NCI-H460 (cell line): ENCODE measurements at places on chromosomes 3 and 15.

DNA sequence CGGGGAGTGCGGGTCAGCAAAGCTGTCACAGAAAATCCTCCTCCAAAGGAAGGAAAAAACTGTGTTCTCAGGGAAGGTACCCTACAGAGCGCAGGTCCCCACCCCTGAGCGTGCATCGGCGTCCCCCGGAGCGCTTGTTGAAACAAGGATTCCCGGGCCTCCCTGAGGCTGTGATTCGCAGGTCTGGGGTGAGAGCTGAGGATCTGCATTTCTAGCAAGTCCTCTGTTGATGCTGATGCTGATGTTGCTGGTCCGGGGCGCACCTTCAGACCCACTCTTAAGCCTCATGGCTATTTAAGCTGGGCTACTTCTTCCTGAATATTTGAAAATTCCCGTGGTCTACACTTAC is 226.2 kb upstream of the IGF1R start:
- DNase-seq: no peak

DNA sequence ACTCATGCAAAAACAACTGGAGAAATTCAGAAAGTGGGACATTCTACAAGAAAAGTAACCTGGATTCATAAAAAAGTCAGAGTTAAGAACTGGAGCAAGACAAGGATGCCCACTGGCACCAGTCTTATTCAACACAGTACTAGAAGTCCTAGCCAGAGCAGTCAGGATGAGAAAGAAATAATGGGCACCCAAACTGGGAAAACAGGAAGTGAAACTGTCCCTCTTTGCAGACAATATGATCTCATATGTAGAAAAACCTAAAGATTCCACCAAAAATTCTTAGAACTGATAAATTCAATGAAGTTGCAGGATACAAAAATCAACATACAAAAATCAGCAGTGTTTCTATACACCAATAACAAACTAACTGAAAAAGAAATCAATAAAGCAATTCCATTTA is 37.4 kb downstream of the TXNRD3 start:
- no peak for DNase-seq

GRCh38 chr3:31432897-31433678 is 99.6 kb upstream of the STT3B start:
- DNase-seq: no peak

- DNase-seq: no peak
Observed at GRCh38 chr15:67385971-67386370, 131.4 kb downstream of the IQCH start.

GRCh38 chr15:31349233-31350141 is 22.9 kb downstream of the KLF13 start:
- DNase-seq: no peak

DNA sequence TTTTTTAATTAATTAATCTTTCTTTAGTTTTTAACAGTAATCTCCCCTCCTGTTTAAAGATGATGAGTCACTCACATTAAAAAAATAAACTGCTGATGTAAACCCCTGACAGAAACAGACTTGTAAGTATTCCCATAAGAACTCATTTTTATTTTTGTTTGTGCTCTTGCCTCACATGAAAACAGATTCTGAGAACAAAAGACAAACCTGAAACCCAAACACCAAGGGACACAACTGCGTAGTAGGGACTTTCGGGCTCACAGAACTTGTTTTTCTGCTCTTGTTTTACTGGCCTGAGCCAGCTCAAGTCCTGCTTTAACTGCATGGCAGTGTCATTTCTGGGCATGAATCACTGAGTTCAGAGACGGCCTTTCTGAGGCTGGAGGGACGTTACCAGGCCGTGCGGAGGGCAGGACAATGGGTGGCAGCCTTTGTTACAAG is 600.8 kb downstream of the FOXP1 start:
- peak; percentile 67 for DNase-seq

- DNase-seq: no peak
Observed at GRCh38 chr15:22866079-22866478, 27.6 kb downstream of the NIPA2 start.

GRCh38 chr3:123813876-123814275 is 70.3 kb downstream of the MYLK start:
- no peak for DNase-seq

- no peak for DNase-seq
Observed at GRCh38 chr3:42500091-42500490, 2.4 kb upstream of the VIPR1 start.

DNA sequence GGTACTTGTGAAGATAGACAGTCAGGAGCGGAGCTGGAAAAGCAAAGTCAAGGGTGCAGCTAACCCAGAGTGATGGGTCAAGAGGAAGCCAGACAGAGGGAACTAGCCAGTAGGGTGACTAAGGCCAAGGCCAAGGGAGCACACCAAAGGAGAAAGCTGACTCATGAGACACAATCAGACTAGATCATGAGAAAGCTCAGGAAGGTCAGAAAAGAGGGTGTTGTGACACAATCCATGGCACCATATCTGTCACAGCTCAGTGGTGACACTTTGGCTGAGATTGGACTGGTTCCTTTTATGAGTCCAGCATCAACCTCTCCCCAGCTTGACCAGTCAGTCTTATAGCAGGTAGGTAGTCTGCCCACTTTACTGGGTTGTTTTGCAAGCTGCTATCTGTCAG is 22.2 kb downstream of the P2RY1 start:
- DNase-seq: no peak

GRCh38 chr15:92582206-92582605 is 73.4 kb downstream of the FAM174B start:
- no peak for DNase-seq

DNA sequence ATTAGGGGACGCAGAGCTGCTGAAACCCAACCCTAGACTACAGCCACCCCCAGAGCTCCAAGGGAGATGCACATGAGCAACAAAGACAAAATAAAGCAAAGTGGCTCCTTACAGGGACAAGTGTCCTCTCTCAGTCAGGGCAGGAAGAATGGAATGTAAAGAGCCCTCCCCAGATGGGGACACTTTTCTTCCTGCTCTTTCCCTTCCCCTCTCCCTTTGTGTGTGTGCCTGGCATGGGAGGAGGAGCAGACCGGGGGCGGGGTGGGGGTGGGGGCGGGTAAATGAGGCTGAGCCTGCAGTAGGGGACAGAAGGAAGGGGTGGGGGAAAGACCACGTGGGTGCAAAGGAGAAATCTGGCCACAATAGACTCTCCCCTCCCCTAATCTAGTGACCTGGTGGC is 37.4 kb downstream of the ACAA1 start:
- DNase-seq: no peak

DNA sequence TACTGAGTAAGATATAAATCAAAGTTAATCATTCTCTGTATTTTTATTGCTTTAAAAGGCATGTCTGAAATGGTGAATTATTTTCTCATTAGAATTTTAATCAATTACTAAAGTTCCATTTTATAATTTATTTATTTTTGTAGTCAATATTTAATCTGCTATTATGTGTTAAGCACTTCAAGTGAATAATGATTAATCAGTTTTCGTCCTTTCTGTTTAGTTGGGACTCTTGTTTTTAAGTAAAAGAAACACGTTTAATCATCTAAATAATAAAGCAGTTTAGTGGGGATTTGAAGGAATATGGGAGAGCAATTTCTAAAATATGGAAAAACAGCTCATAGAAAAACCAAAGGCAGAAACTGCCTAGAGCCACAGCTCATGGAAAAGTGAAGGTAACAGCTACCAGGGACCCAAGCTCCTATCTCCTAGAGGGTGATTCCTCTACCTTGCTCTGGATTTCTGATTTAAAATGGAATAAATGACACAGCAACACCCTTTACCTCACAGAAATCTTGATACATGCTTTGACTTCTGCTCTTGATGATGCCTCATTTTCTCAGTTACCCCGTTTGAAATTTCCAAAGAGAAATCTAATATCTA is 28.0 kb upstream of the SUCNR1 start:
- no peak for DNase-seq

DNA sequence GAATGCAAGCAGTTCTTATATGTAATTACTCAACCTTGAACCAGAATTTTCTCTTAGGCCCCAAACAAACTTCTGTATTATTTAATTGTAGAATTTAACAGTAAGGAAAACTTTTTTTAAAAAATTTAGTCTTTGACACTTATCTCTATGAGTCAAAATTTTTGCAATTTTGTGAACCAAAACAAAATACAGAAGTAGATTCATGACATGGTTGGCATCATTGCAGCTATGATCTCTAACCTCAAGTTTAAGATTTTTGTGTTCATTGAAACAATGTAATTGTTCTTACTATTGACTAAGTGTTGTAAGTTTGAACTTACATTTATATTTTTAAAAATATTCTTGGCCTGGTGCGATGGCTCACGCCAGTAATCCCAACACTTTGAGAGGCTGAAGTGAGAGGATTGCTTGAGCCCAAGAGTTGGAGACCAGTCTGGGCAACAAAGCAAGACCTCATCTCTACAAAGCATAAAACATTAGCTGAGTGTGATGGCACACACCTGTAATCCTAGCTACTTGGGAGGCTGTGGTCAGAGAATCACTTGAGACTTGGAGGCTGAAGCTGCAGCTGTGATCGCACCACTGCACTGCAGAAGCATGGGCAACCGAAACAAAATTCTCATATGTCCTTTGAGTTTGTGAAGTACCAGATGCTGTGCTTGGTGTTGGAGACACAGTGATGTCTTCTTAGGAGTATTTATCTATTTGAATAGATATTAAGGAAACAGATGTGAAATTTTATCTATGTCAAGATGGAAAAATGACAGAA is 39.7 kb downstream of the STT3B start:
- no peak for DNase-seq

GRCh38 chr3:67384016-67384415 is 270.4 kb downstream of the SUCLG2 start:
- DNase-seq: no peak

GRCh38 chr15:51343466-51343865 is 2.0 kb downstream of the GLDN start:
- no peak for DNase-seq

DNA sequence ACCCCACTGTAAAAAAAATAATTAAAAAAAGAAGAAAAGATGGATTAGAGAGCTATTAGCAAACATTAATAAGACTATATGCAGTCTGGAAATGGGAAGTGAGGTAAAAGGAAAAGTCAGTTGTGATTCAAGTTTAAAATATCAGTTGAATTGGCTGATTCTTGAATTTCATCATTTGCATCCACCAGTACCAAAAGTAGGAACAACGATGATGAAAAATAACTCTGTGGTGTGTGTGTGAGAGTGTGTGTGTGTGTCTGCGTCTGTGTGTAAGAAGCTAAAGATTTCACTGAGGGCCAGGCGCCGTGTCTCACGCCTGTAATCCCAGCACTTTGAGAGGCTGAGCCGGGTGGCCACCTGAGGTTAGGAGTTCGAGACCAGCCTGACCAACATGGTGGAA is 56.0 kb upstream of the SLC4A7 start:
- DNase-seq: no peak

- no peak for DNase-seq
Observed at GRCh38 chr3:128621234-128621633, 29.4 kb downstream of the RPN1 start.

GRCh38 chr3:112640276-112640929 is 540 bp downstream of the CCDC80 start:
- no peak for DNase-seq

DNA sequence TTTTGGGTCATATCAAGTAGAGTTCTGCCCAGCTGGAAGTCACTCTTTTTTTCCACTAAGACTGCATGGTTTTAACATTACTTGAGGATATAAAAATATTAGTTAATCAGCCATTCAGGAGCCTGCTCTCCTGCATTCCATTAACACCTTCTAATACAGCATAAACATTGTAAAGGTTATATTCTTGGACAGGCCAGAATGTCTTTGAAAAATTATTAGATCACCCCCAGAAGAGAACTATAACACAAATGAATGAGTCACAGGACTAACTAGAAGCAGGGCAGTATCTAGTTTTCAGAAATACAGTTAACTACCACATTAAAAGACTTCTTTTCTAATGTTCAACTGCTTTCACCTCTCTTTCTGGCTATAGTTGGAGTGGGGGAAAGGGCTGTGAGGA is 80.9 kb downstream of the THBS1 start:
- DNase-seq: no peak

DNA sequence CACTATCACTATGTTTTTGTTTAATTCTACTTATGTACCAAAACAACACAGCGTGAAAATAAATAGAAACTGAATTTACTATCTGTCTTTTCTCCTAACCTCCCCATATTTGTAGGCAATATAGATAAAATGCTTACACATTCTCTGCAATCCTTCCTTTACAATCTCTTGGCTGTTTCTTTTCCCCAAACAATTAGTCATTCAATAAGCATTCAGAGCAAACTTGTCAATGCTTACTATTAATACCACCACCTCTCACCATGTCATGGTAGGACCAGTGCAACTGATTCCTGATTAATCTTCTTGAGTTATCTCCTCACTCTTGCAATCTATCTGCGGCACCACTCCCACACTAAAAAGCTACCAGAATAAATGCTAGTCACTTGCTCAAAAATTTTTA is 74.0 kb upstream of the TTBK2 start:
- DNase-seq: no peak

DNA sequence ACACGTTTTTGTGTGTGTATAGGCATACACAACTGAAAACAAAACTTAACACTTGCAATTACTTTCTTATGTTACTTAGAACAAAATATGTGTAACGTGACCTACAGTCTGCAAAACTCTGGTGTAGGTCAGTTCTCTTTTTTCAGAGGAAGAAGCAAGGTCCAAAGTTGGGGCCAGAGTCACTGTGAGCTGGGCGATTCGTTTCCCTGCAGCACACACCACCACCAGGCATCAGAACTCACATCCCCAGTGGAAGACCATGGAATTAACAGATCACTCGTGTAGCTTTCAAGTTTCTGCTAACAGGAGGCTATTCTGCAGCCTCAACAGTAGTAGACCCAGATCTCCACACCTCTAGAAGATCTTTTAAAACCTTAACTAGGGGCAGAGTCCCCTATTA is 25.8 kb downstream of the ANP32A start:
- no peak for DNase-seq

- DNase-seq: no peak
Observed at GRCh38 chr3:156816091-156816793, 9.9 kb upstream of the LEKR1 start.

DNA sequence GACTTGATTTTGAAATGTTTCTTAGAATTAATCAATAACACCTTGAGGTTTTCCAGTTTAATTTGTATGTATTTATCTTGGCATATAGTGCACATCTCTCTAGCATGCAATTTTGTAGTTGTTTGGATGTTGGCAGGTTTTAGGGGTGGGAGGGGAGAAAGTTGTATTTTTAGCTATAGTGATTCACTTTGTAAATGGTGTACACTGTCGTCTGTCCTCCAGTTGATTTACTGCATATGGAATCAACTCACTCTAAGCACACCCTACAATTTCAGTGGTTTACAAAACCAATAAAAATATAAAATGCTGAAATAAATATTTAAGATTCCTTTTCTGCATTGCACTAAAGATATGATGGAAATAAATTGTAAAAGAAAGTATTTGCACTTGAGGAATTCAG is 199.1 kb downstream of the CDIN1 start:
- DNase-seq: no peak

- no peak for DNase-seq
Observed at GRCh38 chr3:118231578-118231977, 803.1 kb downstream of the IGSF11 start.

GRCh38 chr3:123148772-123149171 is 53.0 kb upstream of the SEC22A start:
- DNase-seq: no peak
